ENCODE measurements at places on chromosomes 3 and 15. TPM values are rescaled to one million over a fixed set of nuclear protein-coding genes. Genes with fewer than 3 reads are reported as not detected.

DNA sequence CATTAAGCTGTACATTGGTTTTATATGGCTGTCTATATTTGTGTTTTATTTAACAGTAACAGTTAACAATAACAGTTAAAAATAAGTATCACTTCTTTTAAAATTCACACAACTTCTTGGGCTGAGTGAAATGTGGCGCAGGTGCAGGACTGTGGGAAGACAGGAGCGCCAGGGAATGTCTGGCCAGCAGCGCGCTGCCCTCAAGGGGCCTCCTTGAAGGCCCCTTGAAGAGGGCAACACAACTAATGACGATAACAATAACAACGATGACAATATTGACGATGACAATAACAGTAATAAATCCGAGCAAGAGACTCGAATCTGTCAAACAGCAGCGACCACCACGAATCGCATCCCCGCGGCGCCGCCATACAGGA lies 411 bp upstream of the PPP2R3A start:
- no peak for DNase-seq

DNA sequence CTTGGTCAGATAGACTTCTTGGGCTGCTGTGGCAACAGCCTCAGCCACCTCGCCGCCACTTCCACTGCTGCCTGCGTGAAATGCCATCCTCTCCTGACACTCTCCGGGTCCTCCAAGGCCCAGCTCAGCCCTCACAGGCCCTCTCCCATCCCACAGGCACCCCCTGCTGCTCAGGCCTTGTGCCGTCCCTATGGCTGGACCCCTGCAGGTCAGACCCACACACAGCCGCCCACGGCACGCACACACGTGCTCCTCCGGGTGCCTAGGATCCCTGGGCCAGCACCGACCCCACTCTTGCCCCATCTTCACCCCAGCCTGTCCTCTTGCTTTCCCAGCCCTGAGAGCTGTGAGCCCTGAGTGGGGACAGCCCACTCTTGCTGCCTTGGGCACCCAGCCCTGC lies 19.7 kb downstream of the CFAP100 start:
- DNase-seq = no peak

GRCh38 chr3:63864008-63864964 lies 619 bp downstream of the ATXN7 start:
- no peak for DNase-seq

DNA sequence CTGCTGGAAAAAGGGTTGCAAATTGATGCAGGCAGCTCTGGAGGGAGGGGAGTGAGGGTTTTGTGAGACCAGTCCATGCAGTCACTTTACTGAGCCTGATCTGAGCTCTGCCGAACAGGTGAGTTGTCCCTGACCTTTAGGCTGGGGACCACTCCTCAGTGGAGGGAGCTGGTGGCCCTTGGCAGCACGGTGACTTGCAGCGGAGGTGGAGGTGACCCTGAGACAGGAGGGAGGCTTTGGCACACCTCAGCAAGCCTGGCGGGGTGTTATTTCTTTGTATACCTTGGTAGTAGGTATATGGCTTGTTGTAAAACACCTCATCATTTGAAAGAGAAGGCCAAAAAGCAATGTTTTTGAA lies 43.5 kb downstream of the FGD5 start:
- DNase-seq = no peak

DNA sequence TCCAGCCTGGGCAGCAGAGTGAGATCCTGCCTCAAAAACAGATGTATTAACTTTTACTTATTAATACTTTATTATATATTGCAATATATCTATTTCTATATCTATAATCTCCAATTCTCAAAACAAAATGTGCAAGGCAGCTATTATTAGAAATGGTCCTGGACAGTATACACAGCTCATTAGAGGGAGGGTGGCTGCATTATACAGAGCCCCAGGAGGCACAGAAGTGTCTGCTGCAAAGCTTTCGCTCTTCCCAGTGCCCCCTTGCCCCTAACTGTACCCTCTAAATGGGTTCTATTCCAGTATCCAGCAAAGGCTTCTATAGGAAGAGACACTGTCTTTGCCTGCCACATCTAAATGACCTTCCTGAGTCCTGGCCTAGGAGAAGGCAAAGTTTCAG lies 24.5 kb downstream of the ARL14 start:
- DNase-seq = no peak

GRCh38 chr15:69798481-69799250 lies 299.1 kb downstream of the TLE3 start:
- peak; percentile 24 for DNase-seq

DNA sequence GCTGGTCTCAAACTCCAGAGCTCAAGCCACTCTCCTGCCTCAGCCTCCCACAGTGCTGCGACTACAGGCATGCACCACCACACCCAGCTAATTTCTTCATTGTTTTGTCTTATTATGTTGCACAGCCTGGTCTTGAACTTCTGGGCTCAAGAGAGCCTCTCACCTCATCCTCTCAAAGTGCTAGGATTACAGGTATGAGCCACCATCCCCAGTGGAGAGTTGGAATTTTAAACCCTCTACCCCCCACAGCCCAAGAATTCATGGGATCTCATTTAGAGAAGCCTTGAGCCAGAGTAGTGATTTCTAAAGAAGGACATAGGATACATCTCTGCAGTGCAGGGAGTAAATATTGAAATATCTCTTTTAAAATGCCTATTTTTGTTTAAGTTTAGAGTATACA lies 221.1 kb downstream of the CACNA2D3 start:
- DNase-seq = no peak

DNA sequence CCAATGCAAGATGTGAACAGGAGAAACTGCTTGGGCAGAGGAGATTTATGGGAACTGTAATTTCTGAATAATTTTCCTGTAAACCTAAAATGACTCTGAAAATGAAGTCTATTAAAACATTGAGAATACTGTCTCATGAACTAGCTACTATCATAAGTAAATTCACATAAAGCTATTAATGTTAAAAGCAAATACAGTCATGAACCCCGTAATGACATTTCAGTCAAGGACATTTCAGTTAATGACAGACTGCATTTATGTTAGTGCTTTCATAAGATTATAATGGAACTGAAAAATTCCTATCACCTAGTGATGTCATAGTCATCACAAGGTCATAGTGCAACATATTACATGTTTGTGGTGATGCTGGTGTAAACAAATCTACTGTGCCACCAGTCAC lies 17.2 kb downstream of the CBLB start:
- no peak for DNase-seq

The CCR8 gene
- total RNA-seq = not detected

The C15orf62 gene
- 0.45 TPM for total RNA-seq

The DHX30 gene
- 36.0 TPM for total RNA-seq

The PLCB2 gene
- 2.4 TPM for total RNA-seq

The EPHB1 gene
- total RNA-seq = 0.29 TPM

The SCAANT1 gene
- not detected for total RNA-seq

The AMT gene
- not detected for total RNA-seq
